Nephron progenitor cell (in vitro differentiated cells): ENCODE measurements at places on chromosomes 4 and X.

GRCh38 chr4:18213576-18214198, 192.1 kb upstream of the LCORL start:
- DNase-seq: no peak

DNA sequence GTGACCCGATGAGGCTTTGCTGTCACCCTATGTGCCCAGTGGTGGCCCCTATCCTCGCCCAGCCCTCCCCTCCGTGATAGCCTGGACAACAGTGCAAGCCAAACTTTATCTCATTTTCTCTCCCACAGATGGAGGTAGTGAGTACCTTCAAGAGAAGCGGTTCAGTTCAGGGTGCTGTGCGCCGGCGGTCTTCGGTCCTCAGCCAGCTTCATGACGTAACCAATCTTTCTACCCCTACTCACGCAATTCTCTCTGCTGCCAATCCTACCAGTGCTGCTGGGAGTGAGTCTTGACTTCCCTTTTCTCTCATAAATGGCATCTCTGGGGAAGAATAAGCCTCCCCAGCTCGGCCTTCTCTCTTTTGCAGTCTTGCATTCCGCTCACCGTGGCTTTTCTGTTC, 29.5 kb downstream of the CCNQ start:
- DNase-seq: no peak

DNA sequence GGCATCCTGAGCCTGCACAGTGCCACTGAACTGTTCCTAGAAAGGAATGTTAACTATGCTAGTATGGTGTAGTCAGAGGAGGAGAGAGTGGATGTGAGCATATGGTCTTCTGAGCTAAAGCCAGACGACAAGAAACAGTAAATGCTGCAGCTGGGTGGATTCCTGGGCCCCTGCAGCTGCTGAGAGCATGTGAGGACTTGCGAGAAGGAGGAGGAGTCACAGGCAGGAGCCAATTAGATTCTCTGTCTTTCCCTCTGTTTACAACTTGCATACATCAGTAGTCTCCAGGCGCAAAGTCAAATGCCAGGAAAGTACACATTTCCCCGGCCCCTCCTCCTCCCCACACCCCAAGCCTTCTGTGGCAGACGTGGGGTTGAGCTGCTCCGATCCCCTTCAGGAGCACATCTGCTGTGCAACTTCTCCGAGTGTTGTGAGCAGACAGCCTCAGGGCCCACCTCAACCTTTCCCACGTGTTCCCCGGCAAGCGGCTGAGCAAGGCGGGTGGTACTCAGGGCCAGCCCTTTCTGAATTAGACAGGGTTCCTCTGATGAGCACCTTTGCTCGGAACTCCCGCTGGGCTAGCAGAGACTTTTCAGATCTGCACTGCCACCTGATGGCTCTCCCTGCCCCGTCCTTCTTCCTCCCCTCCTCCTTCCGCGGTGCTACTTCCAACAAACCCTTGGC, 108.7 kb upstream of the ATP6AP2 start:
- peak; percentile 21 for DNase-seq

- DNase-seq: peak; percentile 48
Measured at GRCh38 chr4:130563185-130563888, 1467.4 kb downstream of the C4orf33 start.

DNA sequence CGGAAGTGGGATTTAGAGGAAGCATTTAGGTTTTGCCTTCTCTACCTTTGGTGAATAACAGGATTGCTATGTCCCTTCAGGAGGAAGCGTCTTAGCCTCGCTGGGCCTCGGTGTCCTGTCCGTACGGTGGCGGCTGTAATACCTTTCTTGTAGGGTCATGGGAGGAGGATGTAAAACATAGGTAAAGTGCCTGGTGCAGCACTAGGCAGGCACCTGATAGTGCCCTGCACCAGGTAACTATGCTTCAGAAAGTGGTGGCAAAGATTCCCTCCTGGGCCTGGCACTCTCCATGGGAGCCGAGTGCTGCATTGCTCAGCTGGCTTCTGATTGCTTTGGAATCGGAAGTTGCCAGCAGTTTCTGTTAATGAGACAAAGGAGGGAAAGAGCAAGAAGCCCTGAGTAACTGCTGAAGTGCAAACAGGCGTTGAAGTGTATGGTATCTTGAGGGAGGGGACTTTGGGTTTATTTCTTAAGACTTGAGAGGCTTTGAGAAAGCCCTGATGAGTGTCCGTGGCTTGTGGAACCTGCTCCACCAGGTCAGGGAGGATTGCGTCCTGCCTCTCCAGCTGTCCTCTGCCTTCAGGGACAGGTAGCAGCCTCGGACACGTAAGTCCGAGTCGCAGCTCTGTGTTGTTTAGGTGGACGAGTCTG, 45.8 kb downstream of the TBC1D14 start:
- no peak for DNase-seq

DNA sequence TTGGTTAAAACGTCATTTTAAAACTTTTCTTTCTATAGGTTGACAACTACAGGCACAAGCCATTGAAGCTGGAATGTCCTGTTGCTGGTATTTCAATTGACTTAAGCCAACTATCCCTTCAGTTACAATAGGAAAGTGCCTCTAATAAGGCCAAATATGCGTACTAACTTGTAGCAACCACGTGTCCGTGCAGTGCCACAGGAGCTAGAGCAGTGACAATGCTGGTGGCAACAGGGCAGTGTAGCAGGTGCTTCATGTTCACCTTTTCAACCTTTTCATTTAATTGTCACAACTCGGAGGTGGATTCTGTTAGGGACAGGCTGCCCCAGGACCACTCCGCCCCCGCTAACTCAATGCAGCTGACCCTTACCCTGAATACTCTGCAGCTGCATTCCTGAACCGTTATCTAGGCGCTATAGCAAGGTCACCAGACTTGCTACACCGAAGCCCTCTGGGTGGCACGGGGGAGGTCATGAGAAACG, 37.7 kb downstream of the ERVMER34-1 start:
- DNase-seq: peak; percentile 20

DNA sequence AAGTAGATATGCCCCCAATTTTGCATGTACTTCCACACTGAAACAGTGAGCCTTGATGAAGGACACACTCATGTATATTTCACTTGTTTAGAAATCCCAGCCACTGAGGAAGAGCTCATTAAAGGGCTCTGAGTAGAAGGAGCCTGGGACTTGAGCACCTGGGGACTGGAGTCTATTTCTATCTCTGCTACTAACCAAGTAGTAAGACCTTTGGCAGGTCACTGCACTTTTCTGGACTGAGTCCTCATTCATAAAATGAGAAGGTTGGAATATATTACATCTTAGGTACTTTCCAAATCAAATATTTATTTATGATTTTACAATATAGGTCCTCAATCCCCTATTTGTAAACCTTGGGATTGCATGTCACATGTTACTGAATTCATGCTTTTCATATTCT, 78.2 kb upstream of the C4orf54 start:
- DNase-seq: no peak

DNA sequence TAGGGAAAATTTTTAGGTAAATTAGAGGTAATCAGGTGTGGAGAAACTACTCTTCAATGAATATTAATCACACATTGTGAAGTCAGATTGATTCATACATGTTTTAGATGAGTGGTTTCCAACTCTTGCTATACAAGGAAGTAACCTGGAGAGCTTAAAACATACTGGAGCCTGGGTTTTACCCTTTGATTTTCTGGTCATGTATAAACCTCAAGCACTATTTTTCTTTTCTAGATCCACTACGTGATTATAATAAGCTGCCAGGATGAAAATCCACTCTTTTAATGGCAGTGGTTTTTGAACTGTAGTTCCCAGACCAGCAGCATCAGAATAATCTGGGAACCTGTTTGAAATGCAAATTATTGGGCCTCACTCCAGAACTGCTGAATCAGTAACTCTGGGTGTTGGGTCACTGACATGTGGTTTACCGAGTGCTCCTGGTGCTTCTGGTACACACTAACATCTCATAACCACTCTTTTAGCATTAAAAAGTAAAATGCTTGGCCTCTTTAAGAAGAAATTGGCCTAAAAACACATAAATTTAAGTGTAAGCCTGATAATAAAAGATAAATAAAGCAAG, 63.4 kb downstream of the DCAF12L1 start:
- DNase-seq: no peak

DNA sequence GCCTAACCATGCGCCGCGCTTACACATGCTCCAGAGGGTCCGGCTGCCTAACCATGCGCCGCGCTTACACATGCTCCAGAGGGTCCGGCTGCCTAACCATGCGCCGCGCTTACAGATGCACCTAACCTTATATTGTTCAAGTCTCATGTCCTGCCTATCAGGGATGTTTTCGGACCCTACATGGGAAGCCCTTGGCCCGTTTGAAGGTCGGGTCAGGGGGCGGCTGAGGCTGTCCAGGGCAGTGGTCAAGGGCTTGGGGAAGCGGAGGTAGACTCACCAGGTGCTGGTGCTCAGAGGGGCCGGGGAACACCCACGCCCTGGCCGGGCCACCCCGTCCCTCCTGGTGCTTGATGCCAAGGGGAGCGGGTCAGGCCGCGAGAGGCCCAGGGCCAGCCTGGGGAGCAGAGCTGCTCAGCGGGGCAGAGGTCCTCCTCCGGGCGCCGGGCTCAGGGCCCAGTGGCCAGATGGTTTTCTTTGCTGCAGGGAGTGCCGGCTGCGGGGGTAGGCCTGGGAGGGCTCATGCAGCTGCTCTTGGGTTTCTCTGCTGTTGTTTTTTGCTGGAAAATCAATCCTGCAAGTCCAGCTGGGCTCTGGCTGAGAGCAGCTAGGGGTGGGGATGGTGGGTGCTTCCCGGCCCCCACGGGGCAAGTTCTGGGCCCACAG, 35.4 kb upstream of the SPON2 start:
- no peak for DNase-seq

GRCh38 chrX:42837747-42838146, 59.8 kb upstream of the PPP1R2C start:
- no peak for DNase-seq

- no peak for DNase-seq
Measured at GRCh38 chr4:73721435-73721834, 18.9 kb upstream of the CXCL8 start.

DNA sequence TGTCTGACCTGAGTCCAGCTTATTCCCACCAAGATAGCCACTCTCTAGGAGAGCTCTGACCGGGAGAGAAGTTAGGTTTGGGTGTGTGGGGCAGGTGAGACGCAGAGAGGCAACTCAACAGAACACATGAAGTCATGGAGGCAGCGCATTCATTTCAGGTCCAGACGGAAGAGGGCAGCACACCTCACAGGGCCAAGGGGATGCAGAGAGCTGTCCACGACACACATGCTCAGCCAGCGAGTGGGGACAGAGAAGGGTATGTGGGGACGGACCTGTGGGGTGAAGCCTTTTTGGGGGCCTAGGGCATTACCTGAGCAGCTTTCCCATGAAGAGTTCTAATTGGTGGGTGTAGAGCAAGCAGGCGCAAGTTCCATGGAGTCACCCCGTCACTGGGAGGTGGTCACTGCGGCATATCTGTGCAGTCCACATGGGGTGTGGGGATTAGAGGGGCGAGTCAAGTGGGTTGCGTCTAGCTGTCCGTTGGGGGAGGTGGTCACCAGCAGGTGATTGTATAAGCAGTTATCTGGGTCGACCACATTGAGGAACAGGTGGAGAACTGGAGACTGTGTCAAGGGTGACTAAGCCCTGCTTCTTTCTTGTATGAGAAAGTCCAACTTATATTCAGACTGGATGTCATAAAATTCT, 24.3 kb upstream of the UXT start:
- DNase-seq: no peak

- DNase-seq: no peak
Measured at GRCh38 chr4:95676190-95676589, 127.4 kb upstream of the UNC5C start.

GRCh38 chr4:54032558-54033135, 31.8 kb downstream of the CHIC2 start:
- no peak for DNase-seq

DNA sequence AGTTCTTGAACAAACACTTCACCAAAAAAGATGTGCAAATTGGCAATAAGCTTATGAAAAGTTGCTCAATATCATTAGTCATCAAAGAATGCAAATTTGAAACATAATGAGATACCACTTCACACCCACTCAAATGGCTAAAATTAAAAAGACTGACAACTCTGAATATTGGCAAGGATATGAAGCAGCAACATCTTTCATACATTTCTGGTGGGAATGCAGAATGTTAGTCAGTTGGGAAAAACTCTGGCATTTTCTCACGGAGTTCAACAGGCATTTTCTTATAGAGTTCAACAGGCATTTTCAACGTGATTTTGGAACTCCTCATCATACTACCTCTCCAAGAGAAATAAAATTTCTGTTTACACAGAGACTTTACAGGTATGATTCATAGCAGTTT, 297.4 kb upstream of the MAGEC2 start:
- DNase-seq: no peak

DNA sequence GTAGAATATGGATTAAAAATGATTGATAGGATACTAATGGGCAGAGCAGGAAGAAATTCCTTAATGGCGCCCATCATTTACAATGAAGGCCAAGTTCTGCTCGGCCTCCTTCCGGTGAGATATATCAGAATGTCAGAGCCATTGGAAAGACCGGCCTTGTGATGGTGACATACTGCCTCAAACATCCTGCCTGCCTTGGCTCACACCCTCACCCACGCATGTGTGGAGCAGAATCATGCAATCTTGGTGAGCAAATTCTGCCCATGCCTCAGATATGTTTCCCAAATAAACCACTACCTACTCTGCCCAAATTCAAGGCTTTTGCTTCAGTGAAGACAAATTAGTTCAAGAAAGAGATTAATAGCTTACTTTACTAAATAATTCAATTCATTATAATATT, 163.3 kb downstream of the MID1 start:
- DNase-seq: no peak

GRCh38 chr4:178314287-178314686, 872.0 kb upstream of the AGA start:
- DNase-seq: no peak

DNA sequence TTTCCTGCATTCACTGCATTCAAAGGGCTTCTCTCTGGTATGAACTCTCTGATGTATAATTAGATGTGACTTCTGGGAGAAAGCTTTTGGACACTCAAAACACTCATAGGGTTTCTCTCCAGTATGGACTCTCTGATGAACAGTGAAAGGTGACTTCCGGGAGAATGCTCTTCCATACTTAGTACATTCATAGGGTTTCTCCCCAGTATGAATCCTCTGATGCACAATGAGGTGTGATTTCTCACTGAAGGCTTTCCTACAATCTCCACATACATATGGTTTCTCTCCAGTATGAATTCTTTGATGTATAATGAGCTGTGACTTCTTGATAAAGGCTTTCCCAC, 12.2 kb downstream of the ZNF630 start:
- no peak for DNase-seq

DNA sequence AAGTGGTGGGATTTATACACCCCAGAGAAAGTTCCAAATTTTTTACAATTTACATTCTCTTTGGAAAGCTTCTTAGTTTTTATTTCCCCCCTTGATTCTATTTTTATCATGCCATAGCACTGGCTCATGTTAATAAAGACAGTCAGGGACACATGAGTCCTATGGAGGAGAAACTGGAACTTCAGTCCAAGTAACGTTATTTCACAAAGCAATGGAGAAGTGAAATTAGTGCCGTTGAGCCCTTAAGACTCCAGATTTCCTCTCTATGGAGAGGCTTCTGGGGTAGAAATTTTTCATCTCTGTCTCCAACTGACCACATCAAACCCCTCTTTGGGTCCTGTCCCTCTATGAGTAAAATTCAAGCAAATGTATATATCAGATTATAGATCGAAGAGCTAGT, 12.8 kb upstream of the TASL start:
- no peak for DNase-seq
